ENCODE measurements at places on chromosomes 3 and 15. TPM values are rescaled to one million over a fixed set of nuclear protein-coding genes. Genes with fewer than 3 reads are reported as not detected.

The PLSCR2 gene
- not detected for total RNA-seq

The SCAANT1 gene
- not detected for total RNA-seq

The PARP16 gene
- total RNA-seq: 9.8 TPM

The SMCO1 gene
- not detected for total RNA-seq

The PDIA5 gene
- total RNA-seq: 55.0 TPM

The CTXND1 gene
- total RNA-seq: 4.5 TPM

The ALDH1L1 gene
- 492 TPM for total RNA-seq

The PLA2G4E gene
- not detected for total RNA-seq

Measured in left lobe of liver (tissue), 2 donors.